ENCODE measurements at places on chromosomes 13 and 19.

GRCh38 chr13:114097212-114097892, 35.1 kb downstream of the RASA3 start:
- no peak for DNase-seq

DNA sequence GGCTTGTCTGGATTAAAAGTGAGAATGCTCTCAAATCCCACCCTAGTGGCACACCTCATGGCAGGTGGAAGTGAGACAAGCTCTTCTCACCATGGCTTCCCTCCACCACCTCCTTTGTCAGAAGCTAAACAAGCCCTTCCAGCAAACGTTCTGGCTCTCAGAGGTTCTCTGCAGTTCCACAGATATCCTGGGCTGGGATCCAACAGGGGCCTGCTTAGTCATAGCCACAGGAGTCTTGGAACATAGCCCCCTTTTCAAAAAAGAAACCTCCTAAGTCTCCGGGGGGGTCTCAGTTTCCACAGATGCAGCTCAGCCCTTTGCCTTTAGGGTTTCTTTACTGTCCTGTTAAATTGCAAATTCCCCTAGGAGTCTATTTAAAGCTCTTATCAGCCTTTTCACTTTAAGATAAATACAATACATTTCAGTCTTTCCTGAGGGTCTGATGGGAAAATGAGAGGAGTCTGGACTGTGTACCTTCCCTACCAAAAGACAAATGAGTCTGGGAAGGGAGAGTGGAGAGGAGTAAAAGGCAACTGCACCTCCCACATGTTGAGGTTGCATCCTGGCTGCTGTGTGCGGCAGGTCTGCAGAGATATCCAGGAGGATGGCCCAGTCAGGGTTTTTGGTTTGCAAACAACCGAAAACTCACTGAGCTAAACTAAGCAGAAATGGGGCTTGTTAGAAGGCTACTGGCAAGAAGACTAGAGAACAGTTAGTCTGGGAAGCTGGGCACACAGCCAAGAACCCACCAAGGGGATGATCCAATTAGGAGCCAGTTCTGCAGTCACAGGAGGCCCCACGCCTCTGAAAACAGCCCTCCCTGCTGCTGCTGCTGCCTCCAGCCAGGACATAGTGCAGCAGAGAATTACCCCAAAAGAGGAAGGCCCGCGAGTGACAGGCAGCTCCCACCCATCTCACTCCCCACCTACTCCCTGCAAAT, 41.4 kb upstream of the SERP2 start:
- no peak for DNase-seq

- no peak for DNase-seq
Measured at GRCh38 chr19:400976-401865, 7.7 kb downstream of the C2CD4C start.

- DNase-seq, result peak; percentile 59
Measured at GRCh38 chr19:13920940-13921747, 15.1 kb downstream of the CC2D1A start.

DNA sequence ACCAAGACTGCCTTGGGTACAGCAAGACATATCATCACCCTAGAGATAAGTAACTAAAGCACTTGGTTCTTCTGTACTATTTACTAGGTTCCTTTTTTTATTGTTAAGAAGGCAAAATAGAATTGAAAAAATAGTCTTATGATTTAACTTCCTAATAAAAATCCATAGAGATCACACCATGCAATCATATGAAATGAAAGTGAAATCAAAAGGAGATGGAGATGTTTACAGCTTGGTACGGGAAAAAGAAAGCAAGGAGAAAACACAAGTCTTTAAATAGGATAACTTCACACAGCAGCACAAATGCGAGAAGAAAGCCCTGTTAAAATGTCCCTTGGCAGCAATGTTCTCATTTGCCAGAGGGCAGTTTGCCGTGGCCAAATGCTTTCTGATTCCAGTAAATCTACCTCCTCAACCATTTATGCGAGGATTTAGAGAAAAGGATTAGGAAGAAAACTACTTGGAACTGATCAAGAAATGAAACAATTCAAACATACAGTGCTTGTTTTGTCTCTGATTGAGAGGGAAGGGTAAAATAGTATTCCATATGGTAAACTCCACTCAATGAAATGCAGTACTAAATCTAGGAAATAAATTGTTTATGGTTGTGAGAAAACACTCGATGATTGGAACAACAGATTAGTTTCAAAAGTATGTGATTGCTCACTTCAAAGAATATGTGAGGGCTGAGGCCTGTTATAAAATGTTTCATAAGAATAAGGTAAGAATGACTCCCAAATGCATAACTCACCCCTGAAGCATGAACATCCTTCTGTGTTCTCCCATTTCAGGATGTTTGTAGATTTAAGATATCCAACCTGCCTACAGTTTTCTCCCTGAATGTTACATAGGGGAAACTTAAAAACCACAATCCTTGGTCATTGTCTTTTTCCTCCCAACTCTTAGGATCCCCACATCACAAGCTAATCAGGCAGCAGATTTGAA, 487.8 kb downstream of the DACH1 start:
- no peak for DNase-seq

DNA sequence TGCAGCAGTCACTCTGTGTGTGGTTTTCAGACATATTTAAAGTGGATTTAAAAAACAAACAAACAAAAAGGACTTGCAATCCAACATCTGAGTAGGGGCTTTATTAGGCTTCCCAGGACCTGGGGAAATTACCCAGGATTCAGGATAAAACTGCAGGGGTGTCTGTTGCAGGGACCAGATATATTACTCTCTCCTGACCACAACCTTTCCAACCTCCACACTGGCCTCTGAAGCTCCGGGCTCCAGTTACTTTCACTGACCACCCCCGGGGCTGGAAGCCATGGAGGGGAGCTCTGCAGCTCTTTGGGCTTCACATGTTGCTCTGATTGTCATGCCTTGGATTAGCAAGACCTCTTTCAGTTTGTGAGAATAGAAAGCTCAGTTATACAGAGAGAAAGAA, 75.2 kb downstream of the INSR start:
- no peak for DNase-seq

- no peak for DNase-seq
Measured at GRCh38 chr19:35622750-35623149, 6.1 kb upstream of the RBM42 start.

- no peak for DNase-seq
Measured at GRCh38 chr13:29523199-29523961, 72.1 kb downstream of the SLC7A1 start.

- no peak for DNase-seq
Measured at GRCh38 chr19:6773323-6773931, 919 bp downstream of the VAV1 start.

GRCh38 chr19:19259741-19260140, 13.4 kb downstream of the TM6SF2 start:
- peak; percentile 83 for DNase-seq

DNA sequence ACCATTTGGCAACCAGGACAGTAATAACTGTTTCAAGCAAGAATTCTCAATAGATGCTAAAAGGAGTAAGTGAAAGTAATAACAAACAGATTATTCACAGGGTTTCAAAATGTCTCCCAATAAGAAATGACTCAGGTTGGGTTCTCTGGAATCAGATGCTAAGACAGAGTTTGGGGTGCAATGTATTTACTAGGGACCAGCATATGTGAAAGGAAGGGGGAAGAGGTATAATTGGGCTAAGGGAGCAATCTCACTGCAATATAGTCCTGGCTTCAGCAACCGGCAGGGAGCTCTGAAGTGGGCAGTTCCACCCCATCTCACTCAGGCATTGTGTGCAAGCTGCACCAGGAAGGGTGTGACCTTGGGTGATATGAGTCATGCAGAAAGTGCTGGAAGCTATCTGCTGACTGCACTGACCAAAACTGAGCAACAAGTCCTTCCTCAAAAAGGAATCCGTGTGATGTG, 23.4 kb downstream of the ZDHHC20 start:
- no peak for DNase-seq

DNA sequence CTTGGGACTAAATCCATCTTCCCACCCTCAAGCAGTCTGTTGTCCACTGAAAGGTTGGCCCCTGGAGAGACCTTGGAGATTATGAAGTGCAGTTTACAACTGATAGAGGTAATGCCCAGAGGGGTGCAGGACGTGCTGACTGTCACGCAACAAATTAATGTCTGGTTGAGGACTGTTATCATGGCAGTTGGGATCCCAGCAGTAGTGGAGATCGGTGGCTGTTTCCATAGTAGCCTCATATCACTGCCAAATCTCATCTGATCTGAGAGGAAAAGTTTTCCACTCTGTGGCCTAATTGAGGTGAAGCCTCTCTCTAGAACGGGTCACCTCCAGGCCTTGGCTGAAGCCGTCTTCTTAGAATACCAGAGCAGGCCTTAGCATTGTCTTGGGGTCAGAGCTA, 4.1 kb downstream of the TECR start:
- no peak for DNase-seq

DNA sequence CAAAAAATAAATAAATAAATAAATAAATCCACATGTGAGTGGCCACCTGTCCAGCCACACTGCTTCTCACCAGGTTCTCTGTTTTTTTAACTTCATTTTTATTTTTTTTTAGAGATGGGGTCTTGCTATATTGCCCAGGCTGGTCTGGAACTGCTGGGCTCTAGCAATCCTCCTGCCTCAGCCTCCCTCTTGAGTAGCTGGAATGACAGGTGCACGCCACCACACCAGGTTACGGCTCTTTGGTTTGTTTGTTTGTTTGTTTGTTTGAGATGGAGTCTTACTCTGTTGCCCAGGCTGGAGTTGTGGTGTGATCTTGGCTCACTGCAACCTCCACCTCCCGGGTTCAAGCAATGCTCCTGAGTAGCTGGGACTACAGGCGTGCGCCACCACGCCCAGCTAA, 94.5 kb upstream of the CACNA1A start:
- no peak for DNase-seq

- no peak for DNase-seq
Measured at GRCh38 chr13:22111961-22112360, 441.1 kb downstream of the FGF9 start.

GRCh38 chr19:12611361-12611699, 610 bp downstream of the ZNF791 start:
- no peak for DNase-seq

DNA sequence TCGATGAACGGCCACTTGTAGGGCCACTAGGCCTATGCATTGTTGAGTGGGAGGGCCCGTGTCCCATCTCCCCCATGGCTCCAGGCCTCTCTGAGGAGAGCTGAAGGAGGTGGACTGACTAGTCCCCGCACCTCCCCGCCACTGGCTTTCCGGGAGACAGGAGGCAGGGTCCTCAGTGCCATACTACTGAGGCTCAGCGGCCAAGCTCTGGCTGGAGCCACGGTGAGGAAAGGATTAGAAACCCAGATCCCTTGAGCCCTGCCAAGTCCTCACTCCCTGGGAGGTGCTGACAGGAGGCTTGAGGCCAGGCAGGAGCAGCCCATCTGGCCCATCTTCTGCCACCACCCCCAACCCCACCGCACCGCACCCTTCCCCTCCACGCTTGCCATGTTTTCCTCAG, 29.0 kb downstream of the CCDC8 start:
- no peak for DNase-seq

DNA sequence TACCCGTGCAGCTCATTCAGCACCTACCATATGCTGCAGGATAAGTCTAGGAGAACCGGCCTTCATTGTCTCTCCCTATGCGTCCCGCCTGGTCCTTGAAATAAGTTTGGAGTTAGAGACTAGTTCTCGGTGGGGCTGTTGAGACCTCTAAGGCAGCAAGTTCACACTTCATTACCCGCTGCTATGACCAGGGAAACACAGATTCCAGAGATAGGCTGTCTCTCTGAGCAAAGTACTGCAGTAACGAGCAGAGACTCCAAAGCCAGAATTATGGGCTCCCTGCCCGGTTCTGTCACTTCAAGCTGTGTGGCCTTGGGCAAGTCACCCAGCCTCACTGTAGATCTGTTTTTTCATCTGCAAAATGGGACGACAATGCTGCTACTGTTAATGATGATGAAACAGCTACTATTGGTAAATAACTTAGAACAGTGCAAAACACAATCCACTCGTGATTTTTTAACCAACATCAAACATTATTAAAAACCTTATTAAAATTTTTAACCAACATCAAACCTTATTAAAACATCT, 184.1 kb downstream of the USP12 start:
- DNase-seq, result no peak

DNA sequence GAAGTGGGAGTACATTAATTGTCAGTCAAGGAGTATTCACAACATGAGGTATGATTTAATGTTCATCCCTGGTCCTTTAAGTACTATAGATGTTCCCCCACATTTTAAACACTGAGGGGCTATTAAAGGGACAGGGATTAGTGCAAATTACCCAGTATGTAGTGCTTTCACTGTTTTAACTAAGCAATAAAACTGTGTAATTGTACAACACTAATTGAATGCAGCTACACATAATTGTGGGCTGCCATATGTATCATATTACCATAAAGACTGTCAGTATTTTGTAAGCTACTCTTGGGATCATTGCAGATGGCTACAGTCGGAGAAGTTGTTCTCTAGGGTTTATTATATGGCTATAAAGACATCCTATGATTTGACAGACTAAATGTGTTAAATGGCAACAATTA, 316.6 kb downstream of the DCLK1 start:
- DNase-seq, result no peak

DNA sequence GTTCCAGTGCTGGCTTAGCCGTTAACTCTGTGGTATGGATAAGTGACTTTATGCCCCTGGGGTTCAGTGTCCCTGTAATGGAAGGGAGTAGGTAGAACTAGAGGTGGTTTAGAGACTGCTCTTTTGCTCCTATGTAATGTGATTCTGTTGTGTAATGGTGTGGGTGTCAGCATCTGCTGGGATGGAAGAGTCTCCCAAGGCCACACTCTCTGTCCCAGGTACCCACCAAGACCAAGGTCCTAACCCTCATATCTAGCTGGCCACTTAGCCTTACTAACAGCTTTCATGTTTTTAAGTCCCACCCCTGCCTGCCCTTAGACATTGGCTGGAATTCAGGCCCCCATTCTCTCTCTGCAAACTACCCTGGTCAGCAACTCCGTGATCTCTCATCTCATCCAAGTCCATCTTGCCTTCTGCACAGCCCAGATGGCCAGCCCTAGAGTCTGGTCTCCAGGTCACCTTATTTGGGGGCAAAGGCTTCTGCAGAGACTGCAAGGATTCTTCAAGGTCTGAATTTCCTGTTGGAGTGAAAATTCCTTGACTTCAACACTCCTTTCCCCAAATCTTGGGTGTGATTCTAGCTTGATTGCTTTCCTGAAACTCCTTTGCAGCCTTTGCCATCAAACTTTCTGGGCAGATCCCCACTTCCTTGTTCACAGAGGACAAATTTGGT, 48.4 kb downstream of the SERP2 start:
- no peak for DNase-seq

Measured in iPS DF 19.7 (cell line).